ENCODE measurements at places on chromosomes 12 and 14. TPM values are rescaled to one million over a fixed set of nuclear protein-coding genes. Genes with fewer than 3 reads are reported as not detected.

DNA sequence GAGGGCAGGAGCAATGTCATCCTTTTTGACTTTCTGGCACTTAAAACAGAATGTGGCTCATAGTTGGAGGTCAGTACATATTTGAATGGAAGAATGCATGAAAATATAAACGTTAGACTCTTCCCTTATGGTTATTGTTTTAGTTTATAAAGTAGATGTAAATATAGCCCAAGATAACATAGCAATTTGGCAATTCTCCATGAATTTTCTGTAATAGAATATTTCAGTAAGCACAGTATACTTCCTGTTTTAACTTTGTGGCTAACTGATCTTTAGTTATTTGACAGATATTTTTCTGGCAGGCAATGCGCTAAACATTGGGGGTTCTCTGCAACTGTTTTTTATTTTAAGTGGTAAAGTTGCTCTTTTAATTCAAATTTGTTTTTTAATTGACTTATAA lies 763.0 kb downstream of the NRXN3 start:
- no peaks in the 10 kb centered on the region for H3K4me1 ChIP-seq
- H3K27ac ChIP-seq = no peak overlapping the region
- peaks cover 22% of the 10 kb centered on the region for H3K27me3 ChIP-seq
- H3K36me3 ChIP-seq = no peaks in the 10 kb centered on the region
- H3K4me3 ChIP-seq = no peak overlapping the region

- H3K36me3 ChIP-seq = no peaks in the 10 kb centered on the region
- H3K4me3 ChIP-seq = no peak overlapping the region
- H3K4me1 ChIP-seq = peaks cover 9% of the 10 kb centered on the region
- DNase-seq = no peak
- H3K27me3 ChIP-seq = peaks cover 94% of the 10 kb centered on the region
Measured at GRCh38 chr14:94773061-94773648, 3.2 kb upstream of the GSC start.

GRCh38 chr12:54145844-54146243 lies 42.9 kb downstream of the SMUG1 start:
- no peak overlapping the region for H3K4me3 ChIP-seq
- H3K27me3 ChIP-seq = peaks cover 9% of the 10 kb centered on the region
- no peak for DNase-seq
- peaks cover 7% of the 10 kb centered on the region for H3K36me3 ChIP-seq
- H3K27ac ChIP-seq = no peak overlapping the region

The DTX1 gene
- total RNA-seq = 1.8 TPM

The RTL1 gene
- 159 TPM for total RNA-seq

The ALX1 gene
- 3.2 TPM for total RNA-seq
